NCI-H2171 (cell line): ENCODE measurements at places on chromosomes 6 and 20.

- no peak for DNase-seq
Measured at GRCh38 chr6:39908838-39909583, 25.3 kb downstream of the MOCS1 start.

DNA sequence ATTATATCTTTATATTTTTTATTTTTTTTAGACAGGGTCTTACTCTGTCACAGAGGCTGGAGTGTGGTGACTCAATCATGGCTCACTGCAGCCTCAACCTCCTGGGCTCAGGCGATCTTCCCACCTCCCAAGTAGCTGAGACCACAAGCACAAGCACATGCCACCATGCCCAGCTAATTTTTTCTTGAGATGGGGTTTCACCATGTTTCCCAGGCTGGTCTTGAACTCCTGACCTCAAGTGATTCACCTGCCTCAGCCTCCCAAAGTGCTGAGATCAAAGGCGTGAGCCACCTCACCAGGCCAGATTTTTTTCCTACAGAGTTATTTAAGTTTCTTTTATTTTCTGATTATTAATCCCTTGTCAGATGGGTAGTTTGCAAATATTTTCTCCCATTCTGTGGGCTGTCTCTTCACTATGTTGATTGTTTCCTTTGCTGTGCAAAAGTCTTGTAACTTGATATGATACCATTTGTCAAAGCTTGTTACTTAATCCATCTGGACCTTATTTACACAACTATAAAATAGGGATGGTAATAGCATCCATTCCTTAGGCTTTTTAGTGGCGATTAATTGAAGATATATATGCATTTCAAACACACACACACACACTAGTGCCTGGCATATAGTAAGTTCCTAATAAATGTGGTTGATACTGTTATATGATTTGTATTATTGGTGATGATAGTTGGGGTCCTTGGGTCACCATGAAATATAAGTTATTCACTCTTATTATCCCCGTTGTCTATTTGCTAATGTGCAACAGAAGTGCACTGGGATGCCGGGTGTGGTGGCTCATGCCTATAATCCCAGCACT, 187.1 kb downstream of the BCAS1 start:
- peak; percentile 69 for DNase-seq

- no peak for DNase-seq
Measured at GRCh38 chr6:79426625-79427278, 110.5 kb downstream of the LCA5 start.

- DNase-seq = peak; percentile 59
Measured at GRCh38 chr20:53872561-53873229, 197.7 kb downstream of the BCAS1 start.

DNA sequence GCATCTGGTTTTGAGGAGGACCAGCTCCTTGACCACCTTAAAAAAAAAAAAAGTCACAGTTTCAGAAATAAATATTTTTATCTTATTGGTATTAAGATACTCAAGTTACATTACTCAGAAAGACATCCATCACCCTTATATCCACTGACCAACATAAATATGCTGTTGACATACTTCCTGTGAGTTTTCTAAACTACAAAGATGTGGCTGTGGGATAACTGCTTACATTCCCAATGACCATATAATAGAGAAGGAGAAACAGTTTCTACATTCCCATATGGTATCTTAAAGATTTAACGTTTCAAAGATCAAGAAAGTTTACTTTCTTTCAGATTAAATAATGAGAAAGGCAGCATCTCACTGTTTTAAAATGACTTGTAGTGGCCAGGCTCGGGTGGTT, 46.3 kb downstream of the TP53INP2 start:
- no peak for DNase-seq

DNA sequence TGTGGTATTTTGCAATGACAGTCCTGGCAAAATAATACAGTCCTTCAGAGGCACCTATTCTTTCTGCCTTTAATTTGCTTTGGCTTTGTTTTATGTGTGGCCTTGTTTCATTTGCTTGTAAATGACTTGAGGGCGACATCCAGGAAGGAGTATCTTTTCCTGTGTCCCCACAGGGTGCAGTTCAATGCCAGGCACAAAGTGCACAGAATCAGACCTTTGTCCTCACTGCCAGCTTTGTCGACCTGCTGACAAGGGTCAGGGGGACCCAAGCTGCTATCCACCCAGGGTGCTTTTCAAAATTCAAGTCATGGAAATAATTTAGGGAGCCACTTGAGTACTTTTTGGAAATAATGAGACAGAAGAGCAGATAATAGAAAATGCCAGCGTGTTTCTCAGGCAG, 37.0 kb upstream of the CDKN1A start:
- no peak for DNase-seq

- peak; percentile 32 for DNase-seq
Measured at GRCh38 chr6:82246802-82247504, 591 bp downstream of the IBTK start.
